ENCODE measurements at places on chromosomes 2 and 18. TPM values are rescaled to one million over a fixed set of nuclear protein-coding genes. Genes with fewer than 3 reads are reported as not detected.

The ST8SIA5 gene
- 9.8 TPM for total RNA-seq

The CCL20 gene
- total RNA-seq: not detected

The KCNE4 gene
- total RNA-seq: 11.4 TPM

The DSC1 gene
- not detected for total RNA-seq

The WNT10A gene
- 0.30 TPM for total RNA-seq

The PRKRA gene
- 41.5 TPM for total RNA-seq

The TGOLN2 gene
- total RNA-seq: 88.8 TPM

The CLIP4 gene
- 15.9 TPM for total RNA-seq

The ANKRD36 gene
- 3.0 TPM for total RNA-seq

The CAPN10 gene
- total RNA-seq: 11.1 TPM

The FN1 gene
- total RNA-seq: 990 TPM

The CCDC74B gene
- 5.8 TPM for total RNA-seq

The ANKRD30BL gene
- not detected for total RNA-seq

The NYAP2 gene
- 2.3 TPM for total RNA-seq

The PLB1 gene
- 1.5 TPM for total RNA-seq

The HDLBP gene
- total RNA-seq: 426 TPM

The ACTR3 gene
- 272 TPM for total RNA-seq

The CERS6 gene
- 22.8 TPM for total RNA-seq

The REG1B gene
- total RNA-seq: not detected

The VWC2L gene
- not detected for total RNA-seq

The DYNAP gene
- not detected for total RNA-seq

The ALKAL2 gene
- total RNA-seq: not detected

The STEAP3 gene
- total RNA-seq: 13.9 TPM

The REG3A gene
- total RNA-seq: not detected

The PASK gene
- 9.6 TPM for total RNA-seq

The CNTNAP5 gene
- not detected for total RNA-seq

The ADRA2B gene
- total RNA-seq: not detected

The KCNF1 gene
- 0.07 TPM for total RNA-seq

The DNER gene
- 21.5 TPM for total RNA-seq

The ZFP36L2 gene
- total RNA-seq: 2.5 TPM

The CAPN14 gene
- 1.0 TPM for total RNA-seq

The HRH4 gene
- not detected for total RNA-seq

The MYO3B gene
- total RNA-seq: not detected

The DSG1 gene
- total RNA-seq: not detected

The LCLAT1 gene
- total RNA-seq: 11.3 TPM

The CHCHD5 gene
- total RNA-seq: 16.9 TPM

The XDH gene
- not detected for total RNA-seq

The ABHD1 gene
- not detected for total RNA-seq

The UGT1A10 gene
- total RNA-seq: not detected

The NETO1 gene
- not detected for total RNA-seq

The CXCR1 gene
- not detected for total RNA-seq

The ABCG5 gene
- total RNA-seq: not detected

The ZNF892 gene
- 2.7 TPM for total RNA-seq

The SLC19A3 gene
- not detected for total RNA-seq

The MYOM1 gene
- not detected for total RNA-seq

The MROH2A gene
- not detected for total RNA-seq

The PFN4 gene
- total RNA-seq: 0.12 TPM

The CTAGE1 gene
- not detected for total RNA-seq

The IL36RN gene
- not detected for total RNA-seq

The SLC16A14 gene
- 0.81 TPM for total RNA-seq

The TUBA3E gene
- total RNA-seq: not detected

The CIB4 gene
- not detected for total RNA-seq

The GCG gene
- not detected for total RNA-seq

Measured in M059J (cell line).